COR-L47 (cell line): ENCODE measurements at places on chromosomes 7 and 10.

GRCh38 chr7:105241198-105241597 lies 147.5 kb downstream of the SRPK2 start:
- no peak for DNase-seq

- no peak for DNase-seq
These were observed 7.0 kb downstream of the AQP1 start for GRCh38 chr7:30918676-30919075.

GRCh38 chr7:100010901-100011300 lies 4.5 kb upstream of the ZKSCAN1 start:
- no peak for DNase-seq

DNA sequence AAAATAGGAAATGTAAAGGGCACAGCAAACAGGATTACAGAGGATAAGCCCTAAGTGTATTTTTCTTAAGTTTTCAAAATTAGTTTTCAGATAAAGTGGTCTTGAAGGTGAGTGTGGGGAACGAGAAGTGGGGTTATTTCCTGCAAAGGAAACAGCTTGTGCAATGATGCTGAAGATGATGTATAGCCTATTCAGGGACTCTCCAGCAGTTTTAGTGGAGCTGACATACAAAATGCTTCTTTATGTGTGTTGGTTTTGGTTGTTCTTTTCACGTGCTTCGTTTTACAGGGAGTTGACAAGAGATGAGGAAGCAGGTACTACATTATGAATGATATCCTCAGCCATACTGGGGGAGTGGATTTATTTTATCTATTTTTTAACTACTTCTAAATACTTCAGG lies 20.5 kb downstream of the CASD1 start:
- DNase-seq: no peak

DNA sequence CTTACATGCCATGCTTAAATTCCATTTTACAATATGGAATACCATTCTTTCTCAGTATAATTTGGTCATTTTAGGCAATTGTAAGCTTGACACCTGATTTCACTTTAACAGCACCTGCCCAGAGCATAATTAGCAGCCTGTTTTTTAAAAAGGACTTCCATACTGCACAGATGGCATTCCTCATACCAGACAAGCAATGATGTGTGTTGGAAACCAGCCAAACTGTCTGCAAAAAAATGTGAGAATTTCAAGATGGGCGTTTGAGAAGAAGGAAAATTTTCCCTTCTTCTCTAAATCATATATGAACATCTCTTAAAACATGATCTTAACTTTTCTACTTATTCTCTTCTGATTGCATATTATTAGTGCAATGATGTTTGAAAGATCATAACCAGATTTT lies 40.4 kb upstream of the AGMO start:
- no peak for DNase-seq

- DNase-seq: no peak
These were observed 48.3 kb downstream of the ANKIB1 start for GRCh38 chr7:92293896-92294590.

DNA sequence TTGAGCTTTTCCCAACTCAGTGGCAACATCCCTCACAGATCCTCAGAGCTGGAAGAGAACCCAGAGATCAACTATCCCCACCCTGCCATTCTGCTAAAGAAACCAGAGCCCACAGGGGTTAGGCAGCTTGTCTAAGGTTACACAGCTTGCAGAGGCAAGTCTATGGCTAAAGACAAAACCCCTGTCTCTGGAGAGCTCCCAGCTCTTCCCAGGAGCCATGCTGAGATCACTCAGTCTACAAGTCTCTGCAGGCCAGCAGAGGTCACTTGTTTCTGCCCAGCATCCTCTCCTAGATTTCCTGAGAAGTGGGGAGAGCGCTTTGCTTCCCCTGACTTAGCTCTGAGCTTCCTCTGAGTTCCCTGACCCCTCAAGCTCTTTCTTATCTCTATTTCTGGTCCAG lies 28.5 kb upstream of the LOXL4 start:
- DNase-seq: no peak

DNA sequence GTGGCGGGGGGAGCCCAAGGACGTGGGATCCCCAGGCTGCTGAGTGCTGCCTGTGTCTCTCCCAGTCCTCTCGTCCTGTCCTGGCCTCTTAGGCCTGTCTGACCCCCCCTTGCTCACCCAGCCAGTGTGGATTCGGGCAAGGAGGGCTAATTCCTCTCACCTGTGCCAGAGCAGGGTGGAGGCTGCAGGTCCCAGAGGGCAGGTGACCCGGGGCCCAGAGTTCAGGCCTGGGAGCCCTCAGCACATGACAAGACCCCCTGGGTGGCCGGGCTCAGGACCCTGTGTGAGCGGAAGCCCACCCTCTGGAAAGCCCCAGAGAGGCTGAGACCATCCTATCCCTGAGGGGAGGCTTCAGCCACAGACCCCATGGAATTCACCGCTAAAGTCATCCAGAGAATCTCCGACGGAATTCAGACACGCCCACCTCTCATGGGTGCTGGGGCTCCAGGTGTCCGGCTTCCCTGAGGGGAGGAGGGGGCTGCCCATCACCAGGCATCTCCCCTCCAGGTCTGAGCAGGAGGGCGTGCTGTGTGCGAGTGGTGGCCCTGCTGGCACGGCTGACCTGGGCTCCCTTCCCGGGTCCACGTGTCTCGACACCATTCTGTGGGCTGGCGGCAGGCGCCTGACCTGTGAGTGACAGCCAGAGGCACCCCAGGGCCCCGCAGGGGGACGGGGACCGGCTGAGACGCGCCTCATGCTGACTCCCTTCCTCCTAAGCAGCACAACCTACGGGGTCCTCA lies 5.0 kb downstream of the KNDC1 start:
- no peak for DNase-seq

DNA sequence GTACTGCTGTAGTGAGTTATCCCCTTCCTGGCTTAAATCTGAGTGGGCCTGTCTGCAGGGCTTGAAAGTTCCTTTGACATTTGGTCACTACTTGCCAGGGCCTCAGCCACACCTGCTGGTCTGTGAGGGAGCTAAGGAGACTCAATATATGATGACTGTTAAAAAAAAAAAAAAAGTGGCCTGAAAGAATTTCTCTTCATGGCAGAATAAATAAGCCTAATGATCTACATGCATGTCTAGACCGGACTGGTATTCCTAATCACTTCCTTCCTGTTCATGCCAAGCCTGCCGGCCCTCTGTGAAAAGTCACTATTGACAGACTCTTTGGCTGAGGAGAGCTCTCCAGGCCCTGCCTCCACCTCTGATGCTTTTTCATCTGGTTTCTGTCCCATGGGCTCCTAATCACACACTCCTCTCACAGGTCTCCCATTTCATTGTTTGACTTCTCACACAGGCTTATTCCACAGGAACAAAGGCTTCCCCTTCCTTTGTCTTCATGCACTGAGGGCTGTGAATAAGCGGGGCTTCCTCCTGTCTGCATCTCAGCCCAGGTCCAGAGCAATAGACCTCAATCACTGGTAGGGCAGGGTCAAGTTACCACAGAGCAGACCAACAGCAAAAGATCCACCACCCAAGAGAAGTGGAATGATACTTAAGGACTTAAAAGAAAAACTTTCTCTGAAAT lies 99.1 kb upstream of the SEC61G start:
- peak; percentile 45 for DNase-seq

GRCh38 chr10:28842321-28842720 lies 165.0 kb downstream of the BAMBI start:
- DNase-seq: no peak

GRCh38 chr7:38660427-38661099 lies 29.4 kb upstream of the AMPH start:
- DNase-seq: peak; percentile 53

GRCh38 chr10:130607366-130607765 lies 471.2 kb downstream of the GLRX3 start:
- DNase-seq: no peak

DNA sequence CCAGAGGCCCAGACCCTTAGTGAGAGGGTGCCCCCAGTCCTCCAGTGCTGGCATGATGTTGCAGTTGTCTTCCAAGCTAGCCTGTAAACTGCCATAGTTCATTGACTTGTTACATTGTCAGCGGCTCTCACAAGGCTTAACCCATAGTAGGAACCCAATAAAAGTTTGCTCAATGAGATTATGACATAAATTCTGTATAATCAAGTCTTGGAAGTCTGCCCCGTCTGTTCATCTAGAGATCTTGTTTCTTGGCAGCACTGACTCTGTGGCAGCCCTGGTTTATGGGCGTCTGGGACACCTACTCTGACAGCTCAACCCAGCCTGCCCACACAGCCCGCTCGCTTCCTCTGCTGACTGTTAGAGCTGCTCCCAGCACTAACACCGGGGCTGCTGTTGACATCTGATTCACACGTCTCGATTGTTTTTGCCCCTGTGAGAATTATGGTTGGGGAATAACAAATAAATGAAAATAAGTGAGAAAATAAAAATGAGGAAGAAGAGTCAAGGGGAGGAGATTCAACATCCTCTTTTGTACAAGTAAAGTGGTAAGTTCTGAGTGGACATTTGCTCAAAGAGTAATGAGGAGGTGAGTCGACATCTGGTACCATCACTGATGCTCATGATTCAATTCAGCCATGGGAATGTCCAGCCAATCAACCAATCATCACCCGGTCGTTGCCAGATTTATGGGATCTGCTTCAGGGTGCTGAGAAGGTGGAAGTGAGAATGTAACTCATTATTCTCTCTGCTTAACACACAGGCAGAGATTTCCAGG lies 160.8 kb downstream of the SPAG6 start:
- no peak for DNase-seq

DNA sequence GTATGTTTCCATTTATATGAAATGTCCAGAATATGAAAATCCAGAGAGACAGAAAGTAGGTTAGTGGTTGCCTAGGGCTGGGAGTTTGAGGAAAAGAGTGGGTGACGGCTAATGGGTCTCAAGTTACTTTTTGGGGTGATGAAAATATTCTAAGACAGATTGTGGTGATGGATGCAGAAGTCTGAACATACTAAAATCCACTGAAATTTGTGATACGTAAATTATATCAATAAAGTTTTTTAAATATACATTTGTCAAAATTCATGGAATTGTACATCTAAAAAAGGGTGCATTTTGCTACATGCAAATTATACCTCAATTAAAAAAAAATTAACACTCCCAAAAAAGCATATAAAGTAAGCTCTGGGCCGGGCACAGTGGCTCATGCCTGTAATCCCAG lies 9.4 kb downstream of the DDIT4 start:
- DNase-seq: no peak

GRCh38 chr10:10598297-10598696 lies 419.4 kb upstream of the CELF2 start:
- DNase-seq: no peak

DNA sequence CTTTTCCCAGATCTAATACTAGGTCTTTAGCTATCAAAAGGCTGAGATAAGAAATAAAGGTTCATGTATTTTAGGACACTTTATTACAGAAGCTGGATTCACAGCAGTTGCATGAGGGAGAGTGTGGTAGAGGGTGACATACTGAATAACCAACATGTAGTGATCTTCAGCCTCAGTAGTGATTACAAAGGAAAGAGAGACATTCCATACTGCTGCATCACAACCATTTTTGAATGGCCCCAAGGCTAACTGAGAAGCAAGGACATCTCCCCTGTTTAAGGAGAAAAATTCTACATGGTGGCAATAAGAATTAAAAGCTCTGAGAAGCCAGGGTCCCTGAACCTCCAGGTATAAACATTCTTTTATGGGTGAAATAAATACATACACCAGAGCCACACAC lies 35.3 kb downstream of the COG5 start:
- no peak for DNase-seq

- DNase-seq: no peak
These were observed 30.6 kb downstream of the HYCC1 start for GRCh38 chr7:22983257-22983855.

DNA sequence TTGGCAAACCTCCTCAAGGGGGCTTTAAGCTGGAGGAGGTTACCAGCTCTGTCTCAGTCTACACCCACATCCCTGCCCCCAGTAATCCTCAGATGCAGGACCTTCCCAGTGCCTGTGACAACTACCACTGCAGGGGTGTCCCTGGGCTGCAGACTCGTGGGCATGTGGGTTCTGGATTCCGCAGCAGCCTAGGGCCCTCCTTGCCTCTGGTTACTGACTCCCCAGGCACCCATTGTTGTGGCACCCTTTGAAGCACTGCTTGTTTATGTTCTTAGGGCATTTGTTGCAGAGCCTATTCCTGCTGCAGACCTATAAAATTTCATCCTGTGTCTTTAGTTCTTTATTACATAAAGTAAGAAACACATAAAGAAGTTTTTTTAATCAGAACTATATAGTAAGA lies 51.1 kb upstream of the GJD4 start:
- DNase-seq: no peak

- DNase-seq: no peak
These were observed 480.0 kb downstream of the LRMDA start for GRCh38 chr10:75911426-75911825.

DNA sequence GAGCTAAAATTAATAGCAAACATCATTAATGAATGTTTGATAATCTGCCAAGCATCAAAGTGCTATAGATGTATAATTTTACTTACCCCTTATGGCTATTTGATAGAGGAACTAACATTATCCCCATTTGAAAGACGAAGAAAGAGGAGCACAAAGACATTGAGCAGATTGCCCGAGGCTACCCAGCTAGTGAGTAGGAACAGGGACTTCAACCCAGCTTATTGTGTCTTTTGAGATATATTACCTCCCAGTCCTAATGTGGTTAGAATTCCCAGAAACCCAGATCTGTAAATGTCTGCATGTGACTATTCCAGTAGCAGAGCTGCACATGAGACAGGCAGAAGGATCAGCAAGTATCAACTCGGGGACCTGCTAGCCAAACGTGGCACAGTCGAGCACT lies 160.1 kb upstream of the AOAH start:
- no peak for DNase-seq

DNA sequence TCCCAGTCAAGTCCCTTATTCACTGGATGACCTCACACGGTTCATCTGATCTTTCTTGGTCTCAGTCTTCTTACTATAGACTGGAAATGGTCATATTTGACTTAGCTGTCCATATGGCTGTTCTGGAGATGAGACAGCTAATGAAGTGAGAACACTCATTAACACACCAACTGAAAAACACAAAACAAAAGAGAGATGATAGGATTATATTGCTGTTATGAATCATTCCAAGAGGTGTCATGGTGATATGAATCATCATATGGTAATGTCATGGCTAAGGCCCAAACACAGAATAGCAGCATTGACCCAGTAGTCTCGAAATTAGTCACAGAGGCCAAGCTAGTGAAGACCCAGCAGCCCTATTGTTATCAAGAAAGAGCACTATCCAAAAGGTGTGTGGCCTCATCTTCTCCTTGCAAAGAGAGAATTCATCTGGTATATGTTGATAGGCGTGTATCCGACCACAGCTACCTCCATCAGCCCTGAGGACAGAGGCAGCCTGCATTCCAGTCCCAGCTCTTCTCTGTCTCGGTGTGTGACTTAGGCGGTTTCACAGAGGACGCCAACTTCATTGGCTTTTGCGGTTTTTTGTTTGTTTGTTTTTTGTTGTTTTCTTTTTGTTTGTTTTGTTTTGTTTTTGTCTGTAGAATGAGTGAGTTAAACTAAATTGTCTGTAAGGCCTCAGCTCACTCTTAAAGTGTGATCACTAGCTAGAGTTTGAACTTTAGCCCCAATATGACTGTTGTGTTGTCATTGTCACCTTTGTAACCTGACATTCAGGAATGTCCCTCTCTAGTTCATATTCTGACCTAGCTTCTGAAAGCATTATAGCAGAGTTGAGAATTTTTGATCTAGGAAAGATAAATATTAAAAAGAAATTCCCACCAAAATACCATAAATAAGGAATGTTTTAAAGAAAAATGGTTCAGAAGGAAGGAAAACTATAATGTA lies 97.4 kb upstream of the PDCD4 start:
- no peak for DNase-seq

GRCh38 chr7:49927631-49928030 lies 154.2 kb downstream of the VWC2 start:
- DNase-seq: no peak

GRCh38 chr10:67815571-67816059 lies 22.4 kb downstream of the DNAJC12 start:
- no peak for DNase-seq
